ENCODE measurements at places on chromosomes 12 and 14. TPM values are rescaled to one million over a fixed set of nuclear protein-coding genes. Genes with fewer than 3 reads are reported as not detected.
A peak's percentile ranks its signal among the peaks of the same experiment; 100 is the strongest.

Gene NTF3
- total RNA-seq, result 0.95 TPM

Gene RAPGEF3
- total RNA-seq, result 23.9 TPM

- no peak overlapping the region for H3K4me3 ChIP-seq
- no peaks in the 10 kb centered on the region for H3K4me1 ChIP-seq
- no peaks in the 10 kb centered on the region for H3K36me3 ChIP-seq
- H3K27me3 ChIP-seq, result no peaks in the 10 kb centered on the region
- no peak overlapping the region for H3K27ac ChIP-seq
- no peak for DNase-seq
Measured at GRCh38 chr14:81311778-81312177, 88.3 kb downstream of the STON2 start.

Gene GALNT6
- total RNA-seq, result 0.62 TPM

DNA sequence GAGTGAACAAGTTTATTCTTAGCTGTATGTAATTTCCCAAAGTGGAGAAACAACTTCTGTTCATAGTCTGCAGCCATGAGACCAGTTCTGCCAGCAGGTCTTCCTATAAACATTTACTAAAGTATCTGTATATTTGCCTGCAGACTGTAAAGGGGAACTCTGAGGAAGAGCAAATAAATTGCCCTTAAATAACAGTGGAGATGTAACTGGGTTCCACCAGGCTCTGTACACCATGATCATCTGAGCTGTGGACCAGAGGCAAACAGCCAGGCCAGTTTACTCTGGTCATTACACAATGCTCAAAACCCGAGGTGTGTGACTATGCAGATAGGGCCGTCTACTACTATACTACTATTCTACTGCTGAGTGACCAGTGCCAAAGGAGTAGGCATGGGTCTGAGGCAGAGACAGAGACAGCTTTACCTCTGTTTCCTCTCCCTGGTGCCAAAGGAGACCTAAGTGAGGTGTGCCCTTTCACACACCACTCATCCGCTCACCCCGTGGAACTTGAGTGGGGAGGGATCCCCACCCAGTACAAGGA lies 21.1 kb upstream of the CERS5 start:
- H3K27ac ChIP-seq, result no peak overlapping the region
- H3K27me3 ChIP-seq, result no peaks in the 10 kb centered on the region
- H3K4me1 ChIP-seq, result no peaks in the 10 kb centered on the region
- no peak overlapping the region for H3K4me3 ChIP-seq

DNA sequence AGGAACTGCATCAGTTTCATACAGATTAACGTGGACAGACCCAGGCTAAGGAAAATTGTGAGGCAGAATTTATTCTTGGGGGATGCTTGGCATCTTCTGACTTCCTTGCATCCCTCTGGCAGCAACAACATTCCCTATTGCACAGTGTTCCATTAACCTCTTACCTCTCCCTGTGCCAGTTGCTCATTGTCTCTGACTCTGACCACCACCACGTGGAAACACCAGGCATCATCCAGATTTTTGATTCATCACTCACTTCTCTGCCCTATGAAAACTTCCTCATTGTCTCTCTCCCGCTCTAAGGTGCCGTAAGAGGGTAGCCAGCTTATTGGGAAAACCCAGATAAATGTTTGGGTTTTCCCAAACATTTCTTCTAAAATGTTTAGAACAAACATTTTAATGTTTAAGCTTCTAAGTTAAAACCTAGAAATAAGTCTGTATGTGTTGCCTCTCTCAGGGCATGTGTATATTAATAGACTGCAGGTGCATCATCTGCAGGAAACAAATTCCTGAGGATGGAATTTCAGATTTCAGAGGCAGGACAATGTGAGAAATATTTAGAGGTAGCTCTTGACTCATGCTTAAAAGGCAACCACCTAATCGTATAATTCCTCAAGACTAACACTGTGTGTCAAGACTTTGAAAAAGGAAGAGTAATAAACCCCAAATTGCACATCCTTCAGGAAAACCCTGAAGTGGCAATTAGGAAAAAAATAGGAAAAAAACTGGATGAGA lies 64.5 kb upstream of the SLC35F4 start:
- DNase-seq, result no peak
- H3K27ac ChIP-seq, result no peak overlapping the region
- peaks cover 12% of the 10 kb centered on the region for H3K27me3 ChIP-seq
- no peaks in the 10 kb centered on the region for H3K36me3 ChIP-seq
- H3K4me3 ChIP-seq, result no peak overlapping the region

DNA sequence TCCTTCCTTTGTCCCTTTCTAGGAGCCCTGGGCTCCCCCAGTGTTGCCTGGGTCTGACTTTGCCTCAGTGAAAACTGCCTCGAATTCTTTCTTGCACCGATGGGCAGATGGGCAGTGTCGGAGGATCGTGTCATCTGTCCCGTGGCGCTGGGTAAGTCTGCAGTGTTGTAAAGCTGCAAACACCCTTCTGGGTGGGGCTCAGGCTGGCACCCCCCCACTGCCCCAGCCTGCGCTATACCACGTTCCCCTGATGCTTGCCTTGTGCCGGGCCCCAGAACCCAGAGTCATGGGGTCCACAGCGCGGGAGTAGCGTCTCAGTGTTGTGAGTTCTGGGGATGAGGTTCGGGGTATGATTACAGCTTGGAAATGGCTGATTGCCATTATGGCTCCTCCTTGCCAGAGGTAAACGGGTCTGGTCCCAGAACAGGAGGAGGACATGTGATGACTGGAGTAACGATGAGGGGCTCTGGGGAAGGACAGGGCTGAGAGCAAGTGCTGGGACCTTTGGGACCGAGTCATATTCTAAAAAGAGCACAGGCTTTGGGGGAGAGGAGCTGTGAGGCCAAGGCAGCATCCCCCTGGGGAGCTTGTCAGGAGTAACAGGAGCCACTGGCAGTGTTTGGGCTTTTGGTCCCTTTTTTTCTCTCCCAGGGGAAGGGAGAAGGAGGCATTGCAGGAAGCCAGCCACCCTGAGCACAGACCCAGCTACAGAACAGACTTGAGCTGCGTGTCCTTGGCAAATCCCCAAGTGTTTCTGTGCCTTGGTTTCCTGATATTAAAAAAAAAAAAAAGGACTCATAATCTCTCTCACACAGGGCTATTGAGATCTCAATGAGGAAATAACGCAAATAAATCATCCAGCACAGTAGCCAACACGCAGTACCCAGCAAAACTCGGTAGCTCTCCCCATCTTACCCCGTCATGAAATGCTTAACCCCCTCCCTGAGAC lies 4.3 kb downstream of the RTL1 start:
- peak; percentile 46 for DNase-seq
- H3K4me3 ChIP-seq, result no peak overlapping the region
- no peaks in the 10 kb centered on the region for H3K36me3 ChIP-seq
- H3K27me3 ChIP-seq, result peaks cover 41% of the 10 kb centered on the region
- H3K4me1 ChIP-seq, result no peaks in the 10 kb centered on the region

Gene SAMD15
- total RNA-seq, result not detected

DNA sequence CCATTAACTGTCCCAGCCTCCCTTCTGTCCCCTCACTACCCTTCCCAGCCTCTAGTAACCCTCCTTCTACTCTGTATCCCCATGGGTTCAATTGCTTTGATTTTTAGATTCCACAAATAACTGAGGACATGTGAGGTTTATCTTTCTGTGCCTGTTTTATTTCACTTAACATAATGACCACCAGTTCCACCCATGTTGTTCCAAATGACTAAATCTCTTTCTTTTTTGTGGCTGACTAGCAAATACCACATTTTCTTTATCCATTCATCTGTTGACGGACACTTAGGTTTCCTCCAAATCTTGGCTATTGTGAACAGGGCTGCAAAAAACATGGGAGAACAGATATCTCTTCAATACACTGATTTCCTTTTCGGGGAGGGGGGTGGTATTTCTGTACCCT lies 65.7 kb downstream of the PRKD1 start:
- no peak overlapping the region for H3K27ac ChIP-seq
- H3K36me3 ChIP-seq, result no peaks in the 10 kb centered on the region
- H3K4me3 ChIP-seq, result no peak overlapping the region
- H3K4me1 ChIP-seq, result no peaks in the 10 kb centered on the region
- no peak for DNase-seq
- H3K27me3 ChIP-seq, result no peaks in the 10 kb centered on the region

Gene PAX9
- not detected for total RNA-seq

Gene SCFD1
- 24.5 TPM for total RNA-seq

Gene PROX2
- not detected for total RNA-seq

DNA sequence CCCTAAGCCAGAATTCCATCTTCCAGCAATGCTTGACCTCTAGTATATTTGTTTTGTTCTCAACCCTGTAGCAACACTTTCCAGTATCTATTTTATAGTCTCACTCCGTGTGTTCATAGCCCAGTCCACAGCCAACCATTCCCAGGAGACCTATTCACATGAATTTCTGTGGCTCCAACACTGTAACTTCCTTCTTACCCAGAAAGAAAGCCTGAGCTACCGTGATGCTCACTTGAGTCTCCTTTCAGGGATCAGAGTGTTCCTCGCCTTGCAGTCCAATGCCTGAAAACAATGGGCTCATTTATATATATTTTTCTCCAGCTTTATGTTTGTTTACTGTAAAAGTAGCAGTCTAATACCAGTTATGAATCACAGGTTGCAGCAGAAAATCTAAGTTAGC lies 645.0 kb upstream of the NOVA1 start:
- no peaks in the 10 kb centered on the region for H3K36me3 ChIP-seq
- no peak overlapping the region for H3K27ac ChIP-seq
- H3K4me1 ChIP-seq, result no peaks in the 10 kb centered on the region

Gene B4GALNT3
- total RNA-seq, result 34.1 TPM

GRCh38 chr14:93683226-93683625 lies 105.1 kb downstream of the PRIMA1 start:
- H3K36me3 ChIP-seq, result no peaks in the 10 kb centered on the region
- no peak for DNase-seq
- H3K4me1 ChIP-seq, result no peaks in the 10 kb centered on the region
- H3K27me3 ChIP-seq, result no peaks in the 10 kb centered on the region

GRCh38 chr14:25095736-25096437 lies 45.9 kb upstream of the STXBP6 start:
- H3K27ac ChIP-seq, result no peak overlapping the region
- H3K4me3 ChIP-seq, result no peak overlapping the region
- H3K36me3 ChIP-seq, result no peaks in the 10 kb centered on the region
- DNase-seq, result no peak
- H3K4me1 ChIP-seq, result no peaks in the 10 kb centered on the region

Gene CPM
- total RNA-seq, result 6.8 TPM

DNA sequence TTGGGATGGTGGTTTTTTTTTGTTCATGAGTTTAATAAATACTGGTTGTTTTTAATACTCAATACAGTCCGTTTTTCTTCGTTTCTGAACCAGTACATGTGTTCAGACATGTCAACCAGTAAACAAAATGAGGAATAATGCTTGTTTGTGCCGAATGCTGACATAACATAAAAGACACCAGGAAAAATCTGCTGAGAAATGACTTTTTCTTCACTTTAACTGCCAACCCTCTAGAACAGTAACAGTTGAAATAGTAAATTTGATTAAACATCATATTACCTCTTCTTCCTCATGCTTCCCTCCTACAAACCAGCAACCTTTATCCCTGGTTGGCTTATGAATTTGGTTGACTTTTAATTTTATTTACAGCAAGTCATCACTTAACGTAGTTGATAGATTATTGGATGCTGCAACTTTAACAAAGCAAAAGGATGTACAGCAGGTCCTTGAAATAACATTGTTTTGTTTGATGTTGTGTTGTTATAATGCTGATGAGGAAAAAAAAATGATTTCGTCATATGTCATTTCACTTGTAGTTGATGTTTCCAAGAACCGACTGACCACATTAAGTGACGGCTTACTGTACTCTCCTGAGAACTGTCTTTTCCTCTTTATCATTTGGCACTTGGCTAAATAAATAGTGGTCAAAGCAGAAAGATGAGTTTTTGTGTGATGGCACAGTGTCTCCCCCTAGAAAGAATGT lies 340.5 kb downstream of the TMTC2 start:
- H3K4me3 ChIP-seq, result no peak overlapping the region
- no peak for DNase-seq
- H3K4me1 ChIP-seq, result no peaks in the 10 kb centered on the region
- no peaks in the 10 kb centered on the region for H3K27me3 ChIP-seq

Measured in heart left ventricle (tissue), 16 donors.